ENCODE measurements at places on chromosomes 7 and 10.

DNA sequence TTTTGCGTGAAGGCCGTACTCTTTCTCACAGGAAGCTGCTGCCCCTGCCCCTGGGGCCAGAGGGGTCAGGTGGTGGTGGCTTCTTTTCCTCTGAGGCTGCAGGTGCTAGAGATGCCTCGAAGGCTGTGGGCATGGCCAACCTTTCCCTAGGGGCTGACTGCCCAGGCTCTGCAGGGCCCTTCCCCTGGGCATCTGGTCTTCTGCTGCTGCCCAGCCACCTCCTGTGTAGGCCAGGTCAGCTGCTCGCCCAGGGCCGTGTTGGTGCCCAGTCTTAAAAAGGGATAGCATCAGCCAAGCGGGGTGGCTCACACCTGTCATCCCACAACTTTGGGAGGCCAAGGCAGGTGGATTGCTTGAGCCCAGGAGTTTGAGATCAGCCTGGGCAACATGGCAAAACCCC is 114.3 kb downstream of the FAM53B start:
- DNase-seq = no peak

GRCh38 chr7:122219253-122219865 is 75.3 kb upstream of the AASS start:
- DNase-seq = no peak

- no peak for DNase-seq
Observed at GRCh38 chr7:51430480-51431086, 114.0 kb upstream of the COBL start.

DNA sequence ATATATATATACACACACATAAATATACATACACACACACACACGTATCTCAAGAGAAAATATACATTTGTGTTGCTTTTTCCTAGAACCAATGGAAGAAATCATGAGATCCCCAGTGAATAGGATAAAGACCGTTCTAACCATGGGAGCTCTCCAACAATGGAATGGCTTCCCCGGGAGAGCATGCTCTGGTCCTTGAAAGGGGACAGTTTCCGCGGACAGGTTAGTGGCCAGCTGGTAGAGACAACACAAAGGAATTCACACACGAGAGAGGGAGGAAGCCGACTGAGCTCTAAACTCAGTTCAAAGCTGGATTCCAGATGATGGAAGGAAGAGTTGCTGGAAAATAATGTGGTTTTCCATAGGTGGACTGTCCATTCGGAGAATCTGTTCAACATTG is 72.7 kb downstream of the SLC37A3 start:
- no peak for DNase-seq

GRCh38 chr7:108235451-108236061 is 105.4 kb upstream of the LAMB4 start:
- DNase-seq = no peak

GRCh38 chr10:43226851-43227845 is 39.7 kb downstream of the RASGEF1A start:
- no peak for DNase-seq

GRCh38 chr7:118872568-118872967 is 648.1 kb downstream of the ANKRD7 start:
- DNase-seq = no peak

DNA sequence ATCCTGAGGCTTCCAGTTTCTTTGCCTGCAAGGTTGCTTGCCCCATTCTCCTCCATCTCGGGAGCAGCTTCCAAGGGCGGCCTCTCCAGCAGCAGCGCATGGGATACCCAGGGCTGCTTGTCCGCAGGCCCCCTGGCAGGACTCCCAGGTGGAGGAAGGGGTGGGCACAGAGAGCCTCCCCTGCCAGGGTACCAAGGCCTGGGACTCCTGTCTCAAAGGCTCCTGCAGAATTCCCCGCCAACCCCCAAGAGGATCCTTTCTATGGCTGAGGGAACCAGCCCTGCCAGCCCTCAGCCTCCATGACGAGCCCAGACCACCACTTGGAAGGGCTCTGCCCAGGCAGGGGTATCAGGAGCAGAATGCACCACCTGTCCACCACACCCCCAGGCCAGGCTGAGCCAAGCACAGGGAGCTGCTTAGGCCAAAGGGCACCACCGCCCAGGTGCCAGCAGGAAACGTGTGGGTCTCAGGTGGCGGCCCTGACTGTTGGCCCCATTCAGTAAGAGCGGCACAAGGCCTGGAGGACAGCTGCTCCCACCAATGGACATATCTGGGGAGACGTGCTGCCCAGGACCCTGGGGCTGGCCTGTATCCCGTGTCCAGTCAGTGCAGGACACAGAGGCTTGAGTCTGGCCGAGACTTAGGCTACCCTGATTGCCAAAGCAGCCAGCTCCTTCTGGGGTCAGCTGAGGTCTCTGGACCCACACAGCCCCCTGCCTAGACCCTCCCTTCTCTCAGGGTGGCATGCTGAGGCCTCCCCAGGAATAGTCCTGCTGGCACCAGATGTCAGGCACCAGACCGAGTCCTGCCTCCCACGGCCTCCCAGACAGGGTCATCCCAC is 33.8 kb upstream of the INPP5A start:
- no peak for DNase-seq

GRCh38 chr10:62025901-62026879 is 124.7 kb downstream of the ARID5B start:
- DNase-seq = no peak

DNA sequence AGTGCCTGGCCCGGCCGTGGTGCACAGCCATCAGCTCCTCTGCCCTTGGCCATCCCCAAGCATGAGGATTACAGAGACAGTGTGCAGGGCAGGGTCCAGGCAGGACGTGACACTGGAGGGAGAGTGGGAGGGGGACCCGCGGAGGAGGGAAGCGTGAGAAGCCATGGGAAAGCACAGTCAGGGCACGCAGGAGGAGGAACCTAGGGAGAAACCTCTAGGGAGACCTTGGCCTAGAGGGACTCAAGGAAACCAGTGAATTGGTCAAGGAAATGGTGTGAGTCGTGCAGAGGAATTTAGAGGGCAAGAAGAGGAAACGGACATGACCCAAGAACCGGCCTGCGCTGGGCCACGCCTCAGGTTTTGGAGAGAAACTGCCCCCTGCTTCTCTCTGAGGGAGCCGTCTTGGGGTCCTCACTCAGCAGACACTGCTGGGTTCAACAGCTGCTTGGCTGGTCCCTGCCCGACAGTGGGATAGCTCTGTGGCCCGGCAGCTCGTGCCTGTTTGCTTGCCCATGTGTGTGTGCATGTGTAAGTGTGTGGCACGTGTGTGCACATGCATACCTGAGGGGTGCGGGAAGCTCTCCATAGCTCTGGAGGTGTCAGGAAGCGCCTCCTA is 3.2 kb downstream of the OPN4 start:
- DNase-seq = no peak

- DNase-seq = no peak
Observed at GRCh38 chr10:99917963-99918825, 91.6 kb downstream of the DNMBP start.

- no peak for DNase-seq
Observed at GRCh38 chr7:50346545-50347497, 42.3 kb downstream of the IKZF1 start.

GRCh38 chr7:152870106-152870693 is 110.6 kb downstream of the ACTR3B start:
- DNase-seq = no peak
